Activated CD8-positive, alpha-beta memory T cell treated with anti-CD3 and anti-CD28 coated beads, Interleukin-2, amount 10 ng/mL, durations not matched to agents 7 days and 5 days (primary cell): ENCODE measurements at places on chromosomes 7 and 10. TPM values are rescaled to one million over a fixed set of nuclear protein-coding genes. Genes with fewer than 3 reads are reported as not detected.

DNA sequence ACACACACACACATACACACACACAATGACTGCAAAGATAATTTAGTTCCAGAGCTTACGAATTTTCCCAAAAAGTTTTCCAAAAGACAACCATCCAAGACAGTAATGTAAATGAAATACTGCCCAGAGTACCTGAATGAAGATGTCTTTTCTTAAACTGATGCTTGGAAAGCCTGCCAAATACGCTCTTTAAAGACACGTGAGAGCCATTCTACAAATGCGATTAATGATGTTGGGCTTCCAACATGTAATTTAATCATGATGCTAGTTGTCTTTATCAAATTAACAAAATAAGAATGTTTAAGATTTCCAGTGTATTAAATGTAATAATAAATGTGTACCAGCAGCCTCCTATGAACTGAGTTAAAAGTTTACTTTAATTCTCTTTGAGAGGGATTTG lies 11.1 kb downstream of the ERCC6 start:
- DNase-seq, result no peak
- peaks cover 34% of the 10 kb centered on the region for H3K36me3 ChIP-seq
- no peak overlapping the region for H3K27ac ChIP-seq
- H3K4me1 ChIP-seq, result no peaks in the 10 kb centered on the region

DNA sequence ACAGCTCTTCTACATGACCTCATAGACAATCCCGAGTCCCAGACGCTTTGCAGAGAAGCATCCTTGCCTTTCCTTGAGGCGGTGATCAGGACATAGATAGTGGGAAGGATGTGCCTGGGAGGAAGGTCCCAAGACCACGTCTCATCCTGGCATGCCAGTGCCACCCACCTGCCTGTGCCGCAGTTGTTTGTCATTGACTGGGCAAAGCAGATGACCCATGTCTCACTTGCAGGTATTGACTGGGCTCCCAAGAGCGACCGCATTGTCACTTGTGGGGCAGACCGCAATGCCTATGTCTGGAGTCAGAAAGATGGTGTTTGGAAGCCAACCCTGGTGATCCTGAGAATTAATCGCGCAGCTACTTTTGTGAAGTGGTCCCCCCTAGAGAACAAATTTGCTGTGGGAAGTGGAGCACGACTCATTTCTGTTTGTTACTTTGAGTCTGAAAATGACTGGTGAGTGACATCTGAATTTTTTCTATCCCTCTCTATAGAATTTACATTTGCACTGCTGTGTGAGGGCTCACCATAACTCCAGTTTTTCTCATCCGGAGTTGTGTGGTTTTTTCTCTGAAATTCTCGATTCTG lies 18.5 kb downstream of the ARPC1A start:
- no peak overlapping the region for H3K4me3 ChIP-seq
- DNase-seq, result no peak
- H3K27ac ChIP-seq, result peak overlapping the region; percentile 15

The SLIT1 gene
- total RNA-seq, result 1.5 TPM

GRCh38 chr10:26556748-26557640 lies 118.9 kb downstream of the APBB1IP start:
- peaks cover 39% of the 10 kb centered on the region for H3K36me3 ChIP-seq
- peaks cover 2% of the 10 kb centered on the region for H3K4me1 ChIP-seq
- no peaks in the 10 kb centered on the region for H3K27me3 ChIP-seq
- H3K27ac ChIP-seq, result no peak overlapping the region
- H3K4me3 ChIP-seq, result no peak overlapping the region

The GIMAP7 gene
- total RNA-seq, result 49.9 TPM

DNA sequence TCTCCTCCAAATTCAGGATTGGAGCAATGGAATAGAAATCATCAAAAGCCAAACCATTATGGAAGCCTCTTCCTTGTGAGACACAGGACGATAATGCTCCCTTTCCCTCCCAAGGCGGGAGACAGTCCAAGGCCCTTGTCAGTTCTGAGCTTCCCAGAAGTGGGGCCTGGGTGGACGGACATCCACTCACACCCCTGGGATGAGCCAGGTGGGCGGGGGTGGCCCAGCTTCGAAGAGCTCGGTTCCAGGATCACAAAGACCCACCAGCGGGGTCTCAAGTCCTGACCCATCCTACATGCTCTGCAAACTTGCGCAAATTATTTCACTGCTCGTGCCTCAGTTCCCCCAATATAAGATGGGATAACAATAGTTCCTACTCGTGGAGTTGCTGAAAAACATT lies 10.1 kb upstream of the FOXL3 start:
- no peaks in the 10 kb centered on the region for H3K4me1 ChIP-seq
- H3K27ac ChIP-seq, result no peak overlapping the region
- no peaks in the 10 kb centered on the region for H3K36me3 ChIP-seq
- peaks cover 9% of the 10 kb centered on the region for H3K27me3 ChIP-seq

DNA sequence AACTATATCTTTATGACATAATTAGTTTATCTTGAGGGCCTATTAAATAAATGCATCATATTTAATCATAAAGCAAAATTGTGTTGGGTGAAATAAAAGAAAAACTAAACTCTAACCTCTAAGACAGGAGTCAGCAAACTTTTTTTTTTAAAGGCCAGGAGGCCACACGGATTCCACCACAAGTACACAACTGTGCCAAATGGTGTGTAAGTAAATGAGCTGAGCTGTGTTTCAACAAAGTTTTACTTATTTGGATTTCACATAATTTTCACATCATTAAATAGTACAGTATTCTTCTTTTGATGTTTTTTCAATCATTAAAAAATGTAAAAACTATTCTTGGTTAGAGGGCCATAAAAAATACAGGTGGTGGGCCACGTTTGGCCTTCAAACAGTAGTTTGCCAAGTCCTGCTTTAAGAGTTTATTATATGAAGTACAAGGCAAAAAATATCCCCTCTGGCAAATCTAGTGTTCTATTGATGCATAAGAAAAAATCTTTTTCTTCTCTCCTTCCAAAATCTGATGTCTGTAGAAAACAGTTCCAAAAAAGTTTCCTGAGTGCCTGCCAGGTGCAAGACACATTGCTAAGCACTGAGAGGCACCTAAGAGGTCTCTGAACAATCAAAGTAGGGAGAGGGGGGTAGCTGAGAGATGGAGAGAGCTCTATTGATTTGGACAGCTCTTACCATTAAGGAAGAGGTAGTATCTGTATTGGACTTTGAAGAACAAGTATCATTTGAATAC lies 26.5 kb upstream of the SPOCK2 start:
- H3K27me3 ChIP-seq, result no peaks in the 10 kb centered on the region
- H3K4me1 ChIP-seq, result peaks cover 4% of the 10 kb centered on the region
- peaks cover 45% of the 10 kb centered on the region for H3K36me3 ChIP-seq
- no peak overlapping the region for H3K4me3 ChIP-seq
- no peak for DNase-seq

GRCh38 chr7:157432541-157432956 lies 95.7 kb downstream of the DNAJB6 start:
- H3K27me3 ChIP-seq, result peaks cover 16% of the 10 kb centered on the region
- H3K4me3 ChIP-seq, result no peak overlapping the region
- H3K4me1 ChIP-seq, result peaks cover 18% of the 10 kb centered on the region
- DNase-seq, result no peak

The C10orf67 gene
- total RNA-seq, result not detected

- no peak for DNase-seq
These were observed 99.5 kb upstream of the IKZF1 start for GRCh38 chr7:50205011-50205410.

GRCh38 chr10:98041352-98042043 lies 11.1 kb upstream of the CRTAC1 start:
- no peaks in the 10 kb centered on the region for H3K36me3 ChIP-seq
- DNase-seq, result peak; percentile 62
- peaks cover 75% of the 10 kb centered on the region for H3K27me3 ChIP-seq
- H3K27ac ChIP-seq, result no peak overlapping the region
- H3K4me1 ChIP-seq, result peaks cover 3% of the 10 kb centered on the region
- no peak overlapping the region for H3K4me3 ChIP-seq

DNA sequence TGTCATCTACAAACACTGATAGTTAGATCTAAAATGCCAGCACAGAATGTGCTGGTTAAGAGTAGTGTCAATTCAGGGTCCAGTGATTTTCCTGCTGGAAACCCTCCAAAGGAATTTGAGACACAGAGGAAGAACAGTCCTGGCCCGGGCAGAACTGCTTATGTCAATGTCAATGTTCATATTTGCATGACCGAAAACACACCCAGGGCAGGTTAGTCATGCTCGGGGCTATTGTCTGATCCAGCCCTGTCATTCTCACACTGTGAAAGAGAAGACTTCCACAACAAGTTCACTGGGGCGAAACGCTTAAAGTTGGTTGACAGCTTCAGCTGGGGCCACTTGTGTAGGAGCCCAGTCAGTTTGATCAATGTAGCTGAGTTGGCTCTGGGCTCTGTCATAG lies 139.3 kb downstream of the C1GALT1 start:
- H3K4me1 ChIP-seq, result no peaks in the 10 kb centered on the region
- no peak overlapping the region for H3K4me3 ChIP-seq
- peaks cover 3% of the 10 kb centered on the region for H3K27me3 ChIP-seq
- no peaks in the 10 kb centered on the region for H3K36me3 ChIP-seq
- no peak overlapping the region for H3K27ac ChIP-seq

The KAZALD1 gene
- not detected for total RNA-seq

The MRLN gene
- not detected for total RNA-seq

- peaks cover 75% of the 10 kb centered on the region for H3K27me3 ChIP-seq
- DNase-seq, result no peak
- H3K27ac ChIP-seq, result no peak overlapping the region
- H3K4me1 ChIP-seq, result peaks cover 22% of the 10 kb centered on the region
- H3K4me3 ChIP-seq, result peak overlapping the region; percentile 38
These were observed 739 bp upstream of the MEST start for GRCh38 chr7:130490888-130491804.

DNA sequence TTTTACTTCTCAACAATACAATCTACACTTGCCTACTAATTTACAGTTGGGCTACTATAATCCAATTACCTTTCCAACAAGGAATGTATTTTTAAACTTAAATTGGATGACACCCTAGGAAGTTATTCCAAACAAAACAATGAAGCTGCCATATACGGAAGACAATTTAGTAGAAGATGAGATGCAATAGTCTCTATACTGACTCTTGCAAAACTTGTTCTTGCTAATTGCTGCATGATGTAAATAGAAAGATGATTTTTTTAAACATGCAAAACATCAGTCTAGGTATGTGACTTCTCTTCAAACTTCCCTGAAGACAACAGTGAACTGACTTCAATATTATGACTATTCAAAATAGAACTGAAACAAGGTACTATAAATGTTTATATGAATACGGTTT lies 17.6 kb downstream of the NT5C3A start:
- peaks cover 2% of the 10 kb centered on the region for H3K36me3 ChIP-seq
- no peaks in the 10 kb centered on the region for H3K27me3 ChIP-seq
- H3K4me3 ChIP-seq, result no peak overlapping the region
- peaks cover 25% of the 10 kb centered on the region for H3K4me1 ChIP-seq

- H3K27me3 ChIP-seq, result peaks cover 17% of the 10 kb centered on the region
- no peak overlapping the region for H3K4me3 ChIP-seq
- DNase-seq, result no peak
- H3K27ac ChIP-seq, result no peak overlapping the region
- no peaks in the 10 kb centered on the region for H3K4me1 ChIP-seq
These were observed 103.4 kb downstream of the EVX1 start for GRCh38 chr7:27345997-27346396.

- H3K4me3 ChIP-seq, result no peak overlapping the region
- DNase-seq, result no peak
These were observed 128.3 kb downstream of the CUBN start for GRCh38 chr10:17001297-17001744.

- peaks cover 87% of the 10 kb centered on the region for H3K4me1 ChIP-seq
- H3K36me3 ChIP-seq, result peaks cover 92% of the 10 kb centered on the region
- no peak for DNase-seq
- peak overlapping the region; percentile 84 for H3K27ac ChIP-seq
These were observed 24.8 kb downstream of the ZC3HAV1 start for GRCh38 chr7:139084709-139085108.

The RBM33 gene
- 102 TPM for total RNA-seq

DNA sequence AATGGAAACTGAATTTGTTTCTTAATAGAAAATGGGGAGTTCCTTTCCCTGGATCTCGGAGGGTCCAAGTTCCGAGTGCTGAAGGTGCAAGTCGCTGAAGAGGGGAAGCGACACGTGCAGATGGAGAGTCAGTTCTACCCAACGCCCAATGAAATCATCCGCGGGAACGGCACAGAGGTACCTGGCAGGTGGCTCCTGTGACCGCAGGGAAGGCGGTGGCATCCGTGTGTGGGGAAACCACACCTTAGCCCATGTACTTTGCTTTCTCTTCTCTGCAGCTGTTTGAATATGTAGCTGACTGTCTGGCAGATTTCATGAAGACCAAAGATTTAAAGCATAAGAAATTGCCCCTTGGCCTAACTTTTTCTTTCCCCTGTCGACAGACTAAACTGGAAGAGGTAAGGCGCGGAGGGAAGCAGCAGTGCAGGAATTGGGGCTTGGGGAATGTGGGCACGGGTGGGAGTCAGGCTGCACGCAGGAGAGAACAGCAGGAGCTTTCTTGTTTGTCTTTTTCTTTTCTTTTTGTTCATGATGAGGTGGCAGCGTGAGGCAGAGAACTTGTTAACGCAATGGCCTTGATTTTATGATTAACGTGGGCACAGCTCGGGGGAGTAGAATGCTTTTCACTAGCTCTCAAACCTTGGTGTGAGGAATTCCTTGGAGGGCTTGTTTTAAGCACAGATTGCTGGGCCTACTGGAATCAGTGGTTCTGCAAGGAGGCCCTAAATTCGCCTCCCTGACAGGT lies 12.8 kb downstream of the HKDC1 start:
- H3K36me3 ChIP-seq, result no peaks in the 10 kb centered on the region
- no peaks in the 10 kb centered on the region for H3K27me3 ChIP-seq
- H3K27ac ChIP-seq, result peak overlapping the region; percentile 26
- peaks cover 63% of the 10 kb centered on the region for H3K4me1 ChIP-seq
- H3K4me3 ChIP-seq, result peak overlapping the region; percentile 44

GRCh38 chr7:17010637-17011300 lies 129.0 kb upstream of the AGR3 start:
- peaks cover 2% of the 10 kb centered on the region for H3K36me3 ChIP-seq
- no peak overlapping the region for H3K27ac ChIP-seq
- peaks cover 24% of the 10 kb centered on the region for H3K4me1 ChIP-seq
- no peaks in the 10 kb centered on the region for H3K27me3 ChIP-seq
- peak; percentile 52 for DNase-seq

The NXPH1 gene
- total RNA-seq, result not detected

- no peak for DNase-seq
- no peak overlapping the region for H3K4me3 ChIP-seq
- H3K36me3 ChIP-seq, result no peaks in the 10 kb centered on the region
- no peak overlapping the region for H3K27ac ChIP-seq
- H3K27me3 ChIP-seq, result peaks cover 58% of the 10 kb centered on the region
These were observed 403.7 kb upstream of the ZMIZ1 start for GRCh38 chr10:78664929-78665553.

- H3K27me3 ChIP-seq, result peaks cover 32% of the 10 kb centered on the region
- no peaks in the 10 kb centered on the region for H3K36me3 ChIP-seq
- no peak overlapping the region for H3K4me3 ChIP-seq
- H3K4me1 ChIP-seq, result no peaks in the 10 kb centered on the region
- no peak for DNase-seq
These were observed 313.6 kb upstream of the NPVF start for GRCh38 chr7:25541877-25542276.

GRCh38 chr10:102409604-102410428 lies 8.8 kb downstream of the PSD start:
- no peaks in the 10 kb centered on the region for H3K36me3 ChIP-seq
- H3K27ac ChIP-seq, result peak overlapping the region; percentile 21
- peaks cover 29% of the 10 kb centered on the region for H3K4me1 ChIP-seq
- peaks cover 42% of the 10 kb centered on the region for H3K27me3 ChIP-seq

- no peak overlapping the region for H3K4me3 ChIP-seq
- DNase-seq, result no peak
- no peaks in the 10 kb centered on the region for H3K36me3 ChIP-seq
- peaks cover 22% of the 10 kb centered on the region for H3K4me1 ChIP-seq
- no peak overlapping the region for H3K27ac ChIP-seq
- H3K27me3 ChIP-seq, result peaks cover 25% of the 10 kb centered on the region
These were observed 980 bp upstream of the SH2B2 start for GRCh38 chr7:102285540-102286236.
